GM23248 (cell line): ENCODE measurements at places on chromosomes 11 and 22. TPM values are rescaled to one million over a fixed set of nuclear protein-coding genes. Genes with fewer than 3 reads are reported as not detected.

GRCh38 chr11:70504246-70505020 is 106.1 kb downstream of the CTTN start:
- no peak overlapping the region for H3K27ac ChIP-seq
- no peaks in the 10 kb centered on the region for H3K27me3 ChIP-seq
- DNase-seq = no peak

GRCh38 chr11:76310832-76311595 is 69.9 kb downstream of the THAP12 start:
- no peaks in the 10 kb centered on the region for H3K36me3 ChIP-seq
- peaks cover 4% of the 10 kb centered on the region; the same call in 1 of the 2 replicates for H3K27me3 ChIP-seq
- 0 out of 2 replicates have a peak, but pooled peaks cover 8% of the 10 kb centered on the region for H3K4me1 ChIP-seq
- no peak overlapping the region for H3K27ac ChIP-seq
- DNase-seq = no peak

DNA sequence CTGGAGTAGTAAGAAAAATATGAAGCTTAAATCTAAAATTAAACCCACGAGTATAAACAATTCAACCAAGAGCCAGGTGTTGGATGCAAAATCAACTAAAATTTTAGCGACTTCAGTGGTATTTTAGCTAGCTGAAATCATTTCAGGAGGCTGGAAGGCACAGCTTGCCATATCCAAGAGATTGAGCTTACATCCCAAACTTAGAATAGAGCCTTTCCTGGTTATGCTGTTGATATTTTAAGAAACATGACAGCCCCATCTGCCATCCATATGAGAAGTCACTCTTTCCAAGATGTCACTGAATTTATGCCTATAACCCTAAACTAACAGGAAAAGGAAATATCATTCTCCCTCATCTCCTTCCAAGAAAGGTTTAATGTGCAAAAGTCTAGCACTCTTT is 334.0 kb downstream of the KCNA4 start:
- no peak overlapping the region for H3K27ac ChIP-seq
- no peaks in the 10 kb centered on the region for H3K36me3 ChIP-seq
- DNase-seq = no peak
- H3K27me3 ChIP-seq = no peaks in the 10 kb centered on the region

GRCh38 chr11:46520971-46521745 is 72.7 kb downstream of the AMBRA1 start:
- DNase-seq = peak; percentile 56
- no peak overlapping the region for H3K27ac ChIP-seq
- H3K4me3 ChIP-seq = no peak overlapping the region
- H3K36me3 ChIP-seq = no peaks in the 10 kb centered on the region

GRCh38 chr22:20580179-20580578 is 72.8 kb downstream of the MED15 start:
- DNase-seq = no peak
- H3K27me3 ChIP-seq = no peaks in the 10 kb centered on the region
- no peaks in the 10 kb centered on the region; the same call in 1 of the 2 replicates for H3K4me1 ChIP-seq
- no peak overlapping the region for H3K4me3 ChIP-seq
- H3K36me3 ChIP-seq = peaks cover 19% of the 10 kb centered on the region

GRCh38 chr11:128520206-128520887 is 67.0 kb downstream of the ETS1 start:
- no peaks in the 10 kb centered on the region for H3K27me3 ChIP-seq
- peak overlapping the region; percentile 99 for H3K27ac ChIP-seq
- DNase-seq = peak; percentile 37
- peak overlapping the region; percentile 99 for H3K4me3 ChIP-seq

DNA sequence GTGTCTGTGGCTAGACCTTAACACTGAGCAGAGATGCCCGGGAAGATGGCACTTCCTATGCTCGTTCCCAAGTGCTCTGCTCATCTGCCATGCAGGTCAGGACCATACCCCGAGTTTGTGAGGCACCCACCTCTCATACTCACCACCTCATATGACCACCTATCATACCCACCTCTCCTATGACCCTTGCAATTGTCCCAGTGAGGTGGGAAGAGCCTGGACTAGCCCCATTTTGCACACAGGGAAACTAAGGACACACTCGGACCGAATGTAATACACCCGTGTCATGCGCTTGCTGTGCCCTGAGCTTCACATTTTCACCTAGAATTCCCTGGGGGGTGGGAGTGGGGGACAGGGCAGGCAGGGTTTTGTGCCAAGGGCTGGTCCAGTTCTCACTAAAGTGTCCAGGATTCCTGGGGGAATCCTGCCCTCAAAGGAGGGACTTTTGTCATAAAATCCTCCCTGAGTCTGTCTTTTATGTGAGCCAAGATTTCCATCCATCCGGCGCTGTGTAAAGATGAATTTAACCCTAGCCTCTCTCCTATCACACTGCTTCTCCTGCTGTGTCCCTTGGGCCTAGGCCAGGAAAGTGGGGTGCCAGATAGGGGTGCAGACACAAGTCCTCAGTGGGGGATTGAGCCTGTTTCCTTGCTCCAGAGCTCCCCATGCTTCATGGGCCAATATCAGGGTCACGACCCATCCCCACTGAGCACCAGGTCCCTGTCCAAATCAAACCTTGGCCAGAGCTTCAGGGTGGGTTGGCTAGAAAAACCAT is 20.0 kb downstream of the TPBGL start:
- H3K27ac ChIP-seq = no peak overlapping the region
- DNase-seq = no peak
- peaks cover 29% of the 10 kb centered on the region for H3K27me3 ChIP-seq
- no peaks in the 10 kb centered on the region for H3K4me1 ChIP-seq
- H3K4me3 ChIP-seq = no peak overlapping the region
- no peaks in the 10 kb centered on the region for H3K36me3 ChIP-seq

The CCDC157 gene
- total RNA-seq = 5.0 and 9.2 TPM in 2 replicates

The CTSF gene
- total RNA-seq = 67.7 and 72.6 TPM in 2 replicates

The ASPHD2 gene
- 1.4 and 1.8 TPM in 2 replicates for total RNA-seq

The PANX2 gene
- total RNA-seq = under 0.01 TPM in 1 of 2 replicates, not detected in the other

The MMP27 gene
- not detected in 2 replicates for total RNA-seq

The MGAT3 gene
- not detected in 2 replicates for total RNA-seq

The UCP3 gene
- 0.11 TPM in 1 of 2 replicates, not detected in the other for total RNA-seq

The RAB38 gene
- 0.13 and 0.43 TPM in 2 replicates for total RNA-seq

The CFAP300 gene
- 7.3 and 10.2 TPM in 2 replicates for total RNA-seq

The ST14 gene
- total RNA-seq = not detected in 2 replicates

The YAP1 gene
- total RNA-seq = 118 and 136 TPM in 2 replicates

The SLC25A1 gene
- 89.9 and 99.5 TPM in 2 replicates for total RNA-seq

The GLYAT gene
- total RNA-seq = not detected in 2 replicates
